Kidney (tissue), 22 donors: ENCODE measurements at places on chromosomes 7 and 10. TPM values are rescaled to one million over a fixed set of nuclear protein-coding genes. Genes with fewer than 3 reads are reported as not detected.

PURB gene
- total RNA-seq = 25.3 TPM

DNA sequence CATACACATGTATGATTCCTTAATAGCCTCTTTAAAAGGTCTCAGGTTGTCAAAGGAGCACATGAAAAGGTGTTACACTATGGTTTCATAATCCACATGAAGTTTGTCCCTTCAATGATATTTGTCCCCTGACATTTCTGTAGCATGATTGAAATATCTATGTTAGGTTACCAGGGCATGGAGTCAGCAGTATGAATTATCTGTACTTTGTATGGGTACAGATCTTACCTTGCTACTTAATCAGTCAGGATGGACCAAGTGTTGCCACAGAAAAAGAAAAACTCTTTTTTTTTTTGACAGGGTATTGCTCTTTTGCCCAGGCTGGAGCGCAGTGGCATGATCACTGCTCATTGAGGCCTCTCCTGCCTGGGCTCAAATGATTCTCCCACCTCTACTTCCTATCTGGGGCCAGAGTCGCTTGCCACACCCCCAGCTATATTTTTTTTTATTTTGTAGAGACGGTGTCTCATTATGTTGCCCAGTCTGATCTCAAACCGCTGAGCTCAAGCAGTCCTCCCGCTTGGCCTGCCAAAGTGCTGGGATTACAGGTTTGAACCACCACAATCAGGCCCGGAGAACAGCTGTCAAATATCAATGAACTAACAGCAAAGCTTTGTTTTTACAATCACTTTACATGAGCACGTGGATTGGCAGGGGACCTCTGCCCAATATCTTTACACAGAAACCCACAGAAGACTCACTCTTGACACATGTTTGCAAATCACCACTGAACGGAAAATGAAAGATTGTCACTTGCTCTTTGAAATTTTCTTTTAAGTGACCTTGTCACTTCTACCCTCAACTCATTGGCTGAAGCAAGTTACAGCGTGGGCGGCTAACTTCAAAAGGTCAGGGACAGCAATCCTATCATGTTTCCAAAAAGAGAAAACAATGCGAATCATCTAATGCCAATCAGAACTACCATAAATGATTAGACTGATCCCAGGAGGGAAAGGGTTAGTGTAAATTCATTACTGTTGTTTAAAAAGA, 140.2 kb downstream of the PRKG1 start:
- H3K27me3 ChIP-seq = no peaks in the 10 kb centered on the region
- no peaks in the 10 kb centered on the region for H3K36me3 ChIP-seq
- no peak overlapping the region for H3K4me3 ChIP-seq
- DNase-seq = no peak
- no peak overlapping the region for H3K27ac ChIP-seq

DNA sequence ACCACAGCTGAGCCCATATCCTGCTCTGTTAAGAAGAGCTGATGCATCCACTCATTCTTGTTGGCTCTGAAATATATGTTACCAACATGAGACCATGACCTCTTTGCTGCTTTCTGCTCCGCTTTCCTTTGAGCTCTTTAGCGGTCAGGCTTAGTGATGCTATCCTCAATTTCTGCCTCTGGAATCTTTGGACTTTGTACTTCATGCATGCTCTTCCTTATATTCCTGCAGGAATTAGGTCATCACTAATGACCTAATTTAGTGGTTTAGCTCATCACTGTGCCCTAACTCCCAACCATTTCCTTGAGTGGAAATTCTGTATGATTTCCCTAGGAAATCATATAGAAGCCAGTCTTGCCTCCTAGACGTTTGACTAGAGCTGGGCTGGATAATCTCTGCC, 119.5 kb downstream of the AOAH start:
- no peaks in the 10 kb centered on the region for H3K36me3 ChIP-seq
- H3K4me3 ChIP-seq = no peak overlapping the region
- no peaks in the 10 kb centered on the region for H3K27me3 ChIP-seq
- no peak for DNase-seq

- DNase-seq = no peak
- H3K27me3 ChIP-seq = peaks cover 3% of the 10 kb centered on the region
- peaks cover 14% of the 10 kb centered on the region for H3K4me1 ChIP-seq
- H3K27ac ChIP-seq = no peak overlapping the region
- H3K4me3 ChIP-seq = no peak overlapping the region
Observed at GRCh38 chr10:101027106-101027720, 3.7 kb downstream of the PDZD7 start.
